LoVo (cell line): ENCODE measurements at places on chromosomes 6 and 20.
A peak's percentile ranks its signal among the peaks of the same experiment; 100 is the strongest.

GRCh38 chr6:29734046-29735018 lies 11.1 kb downstream of the HLA-F start:
- DNase-seq, result no peak

DNA sequence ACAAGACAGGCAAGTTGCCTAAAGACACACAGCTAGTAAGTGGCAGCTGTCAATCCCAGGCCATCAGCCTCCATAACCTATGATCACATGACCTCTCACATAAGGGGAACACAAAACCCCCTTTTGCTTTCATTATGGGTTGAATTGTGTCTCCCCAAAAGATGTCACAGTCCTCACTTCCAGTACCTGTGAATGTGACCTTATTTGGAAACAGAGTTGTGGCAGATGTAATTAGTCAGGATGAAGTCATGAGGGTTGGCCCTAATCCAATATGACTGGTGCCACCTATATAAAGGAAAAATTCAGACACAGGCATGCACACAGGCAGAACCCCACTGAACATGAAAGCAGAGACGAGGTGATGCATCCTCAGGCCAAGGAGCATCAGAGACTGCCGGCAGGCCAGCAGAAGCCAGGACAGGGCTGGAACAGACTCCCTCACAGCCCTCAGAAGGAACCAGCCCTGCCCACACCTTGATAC lies 33.6 kb downstream of the GFOD1 start:
- peak; percentile 51 for DNase-seq

DNA sequence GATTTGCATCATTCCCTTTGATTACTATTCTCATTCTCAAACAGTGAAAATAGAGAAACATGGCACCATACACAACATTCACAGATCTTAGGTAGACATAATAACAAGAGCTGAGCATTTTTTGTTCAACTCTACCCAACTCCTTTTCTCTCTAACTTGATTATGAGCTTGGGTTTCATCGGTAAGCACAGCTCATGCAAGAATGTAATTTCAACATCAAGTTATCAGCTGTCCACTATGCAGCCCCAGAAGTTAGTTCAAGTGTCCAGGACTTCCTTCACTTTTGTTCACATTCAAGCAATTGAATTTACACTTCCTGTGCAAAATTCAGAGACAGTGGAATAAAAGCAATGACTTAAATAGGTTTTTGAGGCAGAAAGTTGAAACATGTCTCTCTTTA lies 297.7 kb upstream of the SASH1 start:
- DNase-seq, result no peak

- DNase-seq, result no peak
These were observed 404.1 kb upstream of the PLCB4 start for GRCh38 chr20:8664778-8665177.

GRCh38 chr6:22017766-22018165 lies 279.1 kb downstream of the PRL start:
- DNase-seq, result no peak

GRCh38 chr6:168393126-168393870 lies 47.7 kb upstream of the SMOC2 start:
- DNase-seq, result no peak

DNA sequence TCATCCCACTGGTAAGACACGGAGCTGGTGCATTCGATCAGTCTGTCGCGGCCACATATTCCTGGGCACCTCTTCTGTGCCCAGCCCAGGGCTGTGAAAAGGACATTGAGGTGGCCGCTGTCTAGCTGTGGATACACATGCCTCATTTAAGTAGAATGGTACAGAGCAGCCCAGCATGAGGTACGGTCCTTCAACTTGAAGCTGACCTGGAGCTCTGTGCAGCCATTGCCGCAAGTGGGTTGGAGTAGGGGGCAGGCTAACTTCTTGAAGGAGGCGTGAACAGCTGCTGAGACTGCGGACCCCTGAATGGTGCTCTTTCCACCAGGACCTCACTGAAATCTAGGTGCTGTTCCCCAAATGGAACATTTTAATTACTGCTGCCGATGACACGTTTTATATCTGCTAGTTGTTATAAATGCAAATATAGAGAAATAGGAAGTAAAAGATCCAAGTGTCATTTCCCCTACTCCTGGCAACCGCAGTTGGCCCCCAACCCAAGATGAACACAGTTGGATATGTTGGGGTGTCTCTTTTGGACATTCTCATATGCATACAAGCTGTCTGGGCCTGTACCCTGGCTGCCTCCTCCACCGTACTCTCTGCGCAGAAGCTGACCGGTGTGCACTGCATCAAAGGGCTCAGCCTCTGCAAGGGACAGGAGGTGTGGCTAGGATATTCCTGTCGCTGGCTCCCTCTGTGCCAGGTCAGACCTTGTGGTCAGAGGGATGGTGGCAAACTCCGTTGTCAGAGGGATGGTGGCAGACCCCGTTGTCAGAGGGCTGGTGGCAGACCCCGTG lies 86.1 kb downstream of the CDC5L start:
- DNase-seq, result no peak

- no peak for DNase-seq
These were observed 315.2 kb upstream of the NOX3 start for GRCh38 chr6:155770856-155771255.

DNA sequence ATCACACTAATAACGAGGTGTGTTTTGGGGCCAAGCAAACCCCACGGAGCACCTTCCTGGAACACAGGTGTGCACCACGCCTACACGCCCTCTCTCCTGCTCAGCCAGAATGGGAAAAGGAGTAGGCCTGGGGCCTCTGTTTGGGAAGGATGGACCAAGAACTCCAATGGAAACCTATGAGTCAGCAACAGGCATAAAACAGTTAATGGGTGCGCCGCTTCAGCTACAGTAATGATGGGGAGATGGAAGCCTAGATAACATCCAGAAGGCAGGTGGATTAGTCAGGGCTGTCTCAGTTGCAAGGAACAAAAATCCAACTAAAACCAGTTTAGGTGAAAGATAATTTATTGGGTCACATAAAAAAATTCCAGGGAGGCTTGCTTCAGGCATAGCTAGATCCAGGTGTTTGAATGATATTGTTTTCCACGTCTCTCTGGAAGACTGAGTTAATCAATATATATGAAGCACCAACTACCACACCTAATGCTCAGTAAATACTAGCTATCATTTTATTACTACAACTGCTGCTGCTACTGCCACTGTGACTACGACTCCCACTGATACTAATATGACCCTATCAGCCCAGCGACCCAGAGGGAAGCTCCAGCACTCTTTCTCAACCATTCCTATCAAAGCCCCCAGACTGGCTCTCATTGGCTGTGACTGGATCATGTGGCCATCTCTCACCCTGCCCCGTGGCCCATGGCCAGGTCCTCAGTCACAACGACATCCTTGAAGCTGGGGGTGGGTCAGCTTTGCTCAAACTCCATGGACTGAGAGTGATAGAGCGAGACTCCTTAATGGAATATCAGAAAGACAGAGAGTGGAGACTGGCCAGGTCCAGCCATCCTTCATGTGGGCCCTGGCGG lies 155.2 kb upstream of the PTPN1 start:
- peak; percentile 76 for DNase-seq
